Activated CD4-positive, alpha-beta T cell treated with anti-CD3 and anti-CD28 coated beads, Interleukin-2, amount 50 U/mL, for 48 hours (primary cell): ENCODE measurements at places on chromosomes 5 and 9.
A peak's percentile ranks its signal among the peaks of the same experiment; 100 is the strongest.

GRCh38 chr5:17304282-17304681 is 86.9 kb downstream of the BASP1 start:
- DNase-seq: no peak

- peak; percentile 72 for DNase-seq
Measured at GRCh38 chr5:62306896-62307689, 1.1 kb downstream of the KIF2A start.

DNA sequence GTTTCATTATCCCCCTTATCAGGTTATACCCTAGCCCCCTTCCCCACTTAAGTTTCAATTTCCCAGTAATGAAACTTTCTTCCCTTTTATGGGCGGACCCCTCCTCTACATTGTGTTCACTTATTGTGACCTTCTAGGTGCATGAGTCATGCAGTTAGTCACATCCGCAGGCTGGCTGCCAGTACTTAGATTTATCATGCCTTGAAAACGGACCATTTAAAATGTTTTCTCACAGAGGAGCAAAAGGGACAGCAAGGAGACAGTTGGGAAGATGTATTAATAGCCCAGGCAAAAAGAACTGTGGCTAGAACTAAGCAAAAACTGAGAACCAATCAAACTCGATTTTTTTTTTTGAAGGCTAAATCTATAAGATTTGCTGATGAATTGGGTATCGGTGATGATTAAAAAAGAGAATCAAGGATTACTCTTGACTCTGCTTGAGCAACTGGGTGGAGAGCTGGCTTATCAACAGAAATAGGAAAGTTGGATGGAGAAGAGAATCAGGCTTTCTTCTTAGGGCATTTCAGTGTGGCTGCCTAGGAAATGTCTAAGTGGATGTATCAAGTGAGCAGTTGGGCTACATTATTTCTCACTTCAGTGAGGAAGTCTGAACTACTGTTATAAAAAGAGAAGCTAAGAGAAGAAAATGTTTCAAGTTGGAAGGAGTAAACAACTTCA is 615.0 kb downstream of the HINT1 start:
- DNase-seq: no peak

DNA sequence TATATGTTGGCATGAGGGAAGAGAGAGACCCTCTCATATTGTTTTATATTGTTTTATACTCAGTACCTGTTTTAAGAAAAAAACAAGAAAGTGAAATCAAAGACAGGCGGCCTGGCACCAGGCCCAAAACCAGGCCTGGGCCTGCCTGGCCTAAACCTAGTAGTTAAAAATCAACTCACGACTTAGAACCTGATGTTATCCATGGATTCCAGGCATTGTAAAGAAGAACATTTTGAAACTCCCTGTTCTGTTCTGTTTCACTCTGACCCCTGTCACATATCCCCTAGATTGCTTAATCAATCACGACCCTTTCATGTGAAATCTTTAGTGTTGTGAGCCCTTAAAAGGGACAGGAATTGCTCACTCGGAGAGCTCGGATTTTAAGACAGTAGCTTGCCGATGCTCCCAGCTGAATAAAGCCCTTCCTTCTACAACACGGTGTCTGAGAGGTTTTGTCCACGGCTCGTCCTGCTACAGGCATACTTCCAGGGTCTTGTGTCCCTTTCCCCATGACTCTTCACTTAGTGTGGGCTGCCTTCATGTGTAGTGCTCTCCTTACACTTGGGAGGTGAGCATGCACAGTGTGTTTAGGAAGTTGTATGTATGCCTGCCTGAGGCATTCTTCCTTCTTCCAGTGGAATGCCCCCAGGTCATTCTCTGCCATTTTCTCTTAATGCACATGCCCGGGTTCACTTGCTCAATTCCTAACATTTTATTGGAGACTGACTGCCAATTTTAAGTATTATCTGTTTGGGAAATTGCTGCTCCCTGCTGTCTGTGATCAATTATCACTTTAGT is 17.8 kb downstream of the TBCA start:
- DNase-seq: no peak

- DNase-seq: no peak
Measured at GRCh38 chr9:33449715-33450114, 2.3 kb upstream of the AQP3 start.

DNA sequence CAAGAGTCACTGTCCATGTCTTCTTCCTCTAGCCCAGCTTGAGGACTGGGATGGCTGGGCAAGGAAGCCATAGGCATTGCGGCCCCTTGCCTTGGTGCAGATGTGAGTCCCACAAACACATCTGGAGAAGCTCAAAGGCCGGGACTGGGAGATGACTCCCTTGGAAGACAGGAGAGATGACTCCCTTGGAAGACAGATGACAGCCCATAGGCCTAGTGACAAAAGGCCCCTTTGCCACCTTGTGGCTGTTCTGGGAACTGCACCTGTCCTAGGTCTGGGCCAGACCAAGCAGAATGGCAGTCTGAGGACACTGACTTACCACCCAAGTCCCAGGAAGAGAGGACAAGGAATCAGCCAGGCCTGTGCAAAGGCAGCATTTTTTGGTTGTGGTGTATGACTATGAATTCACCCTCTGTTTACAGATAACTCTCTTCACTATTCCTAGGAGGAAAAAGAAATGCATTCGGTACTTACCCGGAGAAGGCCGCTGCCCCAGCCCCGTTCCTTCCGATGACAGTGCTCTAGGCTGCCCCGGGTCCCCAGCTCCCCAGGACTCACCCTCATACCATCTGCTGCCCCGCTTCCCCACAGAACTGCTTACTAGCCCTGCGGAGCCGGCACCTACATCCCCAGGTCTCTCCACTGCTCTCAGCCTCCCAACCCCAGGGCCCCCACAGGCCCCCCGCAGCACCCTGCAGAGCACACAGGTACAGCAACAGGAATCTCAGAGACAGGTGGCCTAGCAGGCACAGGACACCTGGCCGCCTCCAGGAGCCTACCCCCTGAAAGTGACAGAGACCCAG is 30.8 kb downstream of the SKP1 start:
- peak; percentile 92 for DNase-seq

DNA sequence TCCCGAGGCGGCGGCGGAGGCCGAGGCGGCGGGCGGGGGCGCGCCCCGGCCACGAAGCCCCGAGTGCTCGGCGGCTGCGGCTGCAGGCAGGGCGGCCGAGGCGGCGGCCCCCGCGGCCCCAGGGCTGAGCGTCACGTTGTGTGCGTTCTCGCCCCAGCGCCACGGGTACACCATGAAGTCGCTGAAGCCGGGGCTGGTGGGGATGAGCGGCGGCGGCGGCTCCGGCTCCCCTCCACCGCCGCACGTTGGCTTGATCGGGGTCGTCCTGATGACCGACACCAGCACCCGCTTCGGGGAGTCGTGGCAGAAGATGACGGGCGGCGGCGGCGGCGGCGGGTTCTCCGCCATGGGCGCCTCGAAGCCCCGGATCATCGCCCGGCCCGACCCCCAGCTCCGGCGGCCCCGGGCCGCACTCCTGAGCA is 498 bp downstream of the ZNF367 start:
- DNase-seq: peak; percentile 35

DNA sequence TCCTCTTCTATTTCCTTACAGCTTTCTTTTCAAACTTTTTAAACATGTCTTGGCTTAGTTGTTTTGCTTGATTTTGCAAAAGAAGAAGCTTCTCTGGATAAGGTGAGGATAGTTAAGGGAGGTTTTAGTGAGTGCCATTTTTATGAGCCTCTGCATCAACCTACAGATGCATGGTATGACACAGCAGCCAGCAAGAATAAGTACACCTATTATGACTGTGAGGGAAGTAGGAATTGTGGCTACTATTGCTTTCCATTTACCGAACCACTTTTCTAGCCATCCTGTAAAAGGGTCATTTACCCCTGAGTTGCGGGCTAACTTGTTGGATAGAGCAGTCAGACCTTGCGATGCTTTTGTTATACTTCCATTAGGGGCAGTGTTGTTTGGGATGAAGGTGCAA is 7.0 kb upstream of the TUT7 start:
- no peak for DNase-seq
